ACHN (cell line): ENCODE measurements at places on chromosomes 2 and 18.
A peak's percentile ranks its signal among the peaks of the same experiment; 100 is the strongest.

GRCh38 chr2:73110168-73111072 is 2.3 kb downstream of the RAB11FIP5 start:
- peak; percentile 46 for DNase-seq

- no peak for DNase-seq
These were observed 1011.3 kb upstream of the CELF4 start for GRCh38 chr18:38576916-38577315.

GRCh38 chr2:207051385-207051965 is 112.2 kb downstream of the CPO start:
- DNase-seq, result no peak

DNA sequence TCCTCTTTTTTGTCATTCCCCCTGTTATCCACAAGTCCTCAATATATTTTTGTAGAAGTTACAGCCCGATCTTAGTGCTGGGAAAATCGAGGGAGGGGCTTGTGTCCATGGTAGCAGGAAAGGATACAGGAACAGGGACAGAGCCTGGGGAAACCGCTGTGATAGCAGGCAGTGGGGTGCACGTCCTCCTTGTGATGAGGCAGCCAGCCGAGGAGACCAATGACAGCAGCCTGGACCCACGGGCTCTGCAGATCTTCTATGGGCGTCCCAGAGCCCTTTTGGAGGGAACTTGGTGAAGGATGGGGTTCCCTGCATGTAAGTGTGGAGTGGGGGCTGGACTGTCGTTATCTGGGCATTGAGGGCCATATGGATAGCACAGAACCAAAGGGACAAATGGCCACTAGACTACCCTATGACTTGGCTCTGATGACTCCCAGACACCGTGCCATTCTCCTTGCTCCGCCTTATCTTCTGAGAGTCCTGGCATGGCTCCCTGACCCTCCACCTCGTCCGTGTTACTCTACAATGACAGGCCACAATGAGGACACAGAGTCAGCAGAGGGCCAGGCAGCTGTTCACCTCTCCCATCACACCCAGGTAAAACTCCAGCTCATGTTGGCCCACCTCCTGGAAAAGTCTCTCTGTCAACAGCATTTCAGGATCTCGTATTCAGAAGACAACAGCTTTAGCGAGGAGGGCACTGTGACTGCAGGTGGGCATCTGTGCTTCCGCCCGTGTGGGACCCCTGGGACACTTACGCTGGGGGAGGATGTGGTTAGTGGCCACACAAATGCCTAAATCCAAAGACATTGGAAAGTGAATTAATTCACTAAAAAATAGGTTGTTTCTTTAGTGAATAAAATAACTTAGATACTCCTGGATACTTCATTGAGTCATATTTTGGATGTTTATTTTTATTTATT is 100.1 kb downstream of the VAPA start:
- no peak for DNase-seq

GRCh38 chr2:9390151-9390850 is 33.0 kb downstream of the ITGB1BP1 start:
- DNase-seq, result no peak

DNA sequence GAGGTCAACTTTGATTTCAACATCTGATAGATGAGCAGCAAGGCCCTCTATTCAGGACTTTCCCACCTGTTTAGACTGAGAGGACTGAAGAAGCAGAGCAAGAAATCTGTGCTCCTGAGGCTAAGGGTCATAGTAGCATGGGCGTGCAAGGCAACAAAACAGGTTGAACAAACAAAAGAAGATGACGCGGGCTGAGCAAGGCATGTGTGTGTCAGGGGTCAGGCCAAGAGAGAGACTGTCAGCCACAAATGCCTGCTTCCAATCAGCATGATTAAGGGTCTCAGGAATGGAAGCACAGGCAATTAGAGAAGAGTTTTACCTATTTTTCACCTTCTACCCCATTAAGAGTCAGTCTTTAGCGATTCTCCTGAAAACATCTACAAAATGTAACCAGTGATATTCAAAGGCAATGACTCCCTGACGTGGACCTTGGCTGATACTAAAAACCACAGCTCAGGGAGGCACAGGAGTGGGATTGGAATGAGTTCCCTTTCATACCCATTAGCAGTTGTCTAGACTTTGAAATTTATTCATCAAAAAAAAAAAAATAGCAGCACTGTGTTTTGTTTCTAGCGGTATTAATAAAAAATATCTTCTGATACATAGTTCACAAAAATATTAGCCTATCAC is 81.9 kb downstream of the DYNAP start:
- DNase-seq, result no peak

DNA sequence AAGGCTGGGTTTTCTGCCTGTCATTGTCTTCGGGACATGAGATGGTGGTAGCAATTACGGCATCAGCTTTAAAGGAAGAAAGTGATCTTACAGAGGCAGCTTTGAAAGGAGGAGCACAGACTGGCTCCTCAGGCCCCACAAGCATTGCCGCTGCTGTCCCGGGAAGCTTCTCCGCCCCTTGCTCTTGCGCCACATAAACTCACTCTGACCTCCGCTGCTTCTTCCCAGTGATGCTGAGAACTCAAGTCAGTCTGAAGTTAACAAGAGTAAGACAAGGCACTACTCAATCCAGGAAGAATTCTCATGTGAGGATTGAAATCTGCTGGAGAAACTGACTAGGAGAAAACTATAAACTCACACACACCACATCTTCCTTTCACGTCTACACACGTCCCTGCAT is 112.4 kb upstream of the RIOK3 start:
- DNase-seq, result no peak

- no peak for DNase-seq
These were observed 790.8 kb downstream of the SOCS6 start for GRCh38 chr18:71079606-71080005.
